T-cell (primary cell): ENCODE measurements at places on chromosomes 11 and 22.

GRCh38 chr11:119266517-119267255, 50.2 kb downstream of the MCAM start:
- no peak for DNase-seq

- no peak for DNase-seq
Measured at GRCh38 chr11:28547321-28547741, 439.1 kb downstream of the METTL15 start.

DNA sequence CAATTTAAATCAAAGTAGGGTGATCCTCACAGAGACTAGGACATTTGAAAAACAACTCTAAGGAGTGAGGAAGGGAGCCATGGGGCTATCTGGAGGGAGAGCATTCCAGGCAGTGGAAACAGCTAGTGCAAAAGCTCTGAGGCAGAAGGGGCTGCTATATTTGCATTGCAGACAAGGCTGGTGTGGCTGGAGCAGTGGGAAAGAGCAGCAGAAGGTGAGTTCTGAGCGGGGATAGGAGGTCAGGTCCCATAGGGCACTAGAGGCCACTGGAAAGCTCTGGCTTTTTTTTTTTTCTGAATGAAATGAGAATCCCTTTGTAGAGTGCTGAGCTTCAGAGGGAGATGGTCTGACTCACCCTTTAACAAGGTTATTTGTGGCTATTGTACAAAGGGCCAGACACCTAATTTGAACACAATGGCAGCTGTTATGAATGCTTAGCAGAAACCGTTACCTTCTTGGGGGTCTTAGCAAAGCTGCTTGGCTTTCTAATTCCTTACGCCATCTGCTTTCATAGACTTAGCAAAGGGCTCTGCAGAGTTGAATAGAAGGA, 291.6 kb downstream of the BUD13 start:
- no peak for DNase-seq

DNA sequence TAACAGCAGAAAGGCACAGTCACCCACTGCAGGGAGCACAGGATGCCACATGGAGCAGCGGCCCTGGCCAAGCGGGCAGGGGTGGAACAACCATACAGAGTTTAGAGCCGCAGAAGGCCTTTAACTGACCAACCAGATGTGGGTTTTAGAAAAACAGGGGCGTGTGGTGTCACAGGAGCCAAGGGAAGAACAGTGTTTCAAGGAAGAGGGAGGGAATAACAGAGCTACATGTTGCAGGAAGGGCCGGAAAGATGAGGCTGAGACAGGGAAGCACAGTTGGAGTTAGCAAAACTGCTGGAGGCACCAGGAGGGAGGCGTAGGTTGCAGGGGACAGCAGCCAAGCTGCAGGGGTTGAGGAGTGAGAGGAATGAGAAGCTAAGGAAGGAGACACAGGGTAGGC, 7.8 kb upstream of the NAA40 start:
- no peak for DNase-seq

DNA sequence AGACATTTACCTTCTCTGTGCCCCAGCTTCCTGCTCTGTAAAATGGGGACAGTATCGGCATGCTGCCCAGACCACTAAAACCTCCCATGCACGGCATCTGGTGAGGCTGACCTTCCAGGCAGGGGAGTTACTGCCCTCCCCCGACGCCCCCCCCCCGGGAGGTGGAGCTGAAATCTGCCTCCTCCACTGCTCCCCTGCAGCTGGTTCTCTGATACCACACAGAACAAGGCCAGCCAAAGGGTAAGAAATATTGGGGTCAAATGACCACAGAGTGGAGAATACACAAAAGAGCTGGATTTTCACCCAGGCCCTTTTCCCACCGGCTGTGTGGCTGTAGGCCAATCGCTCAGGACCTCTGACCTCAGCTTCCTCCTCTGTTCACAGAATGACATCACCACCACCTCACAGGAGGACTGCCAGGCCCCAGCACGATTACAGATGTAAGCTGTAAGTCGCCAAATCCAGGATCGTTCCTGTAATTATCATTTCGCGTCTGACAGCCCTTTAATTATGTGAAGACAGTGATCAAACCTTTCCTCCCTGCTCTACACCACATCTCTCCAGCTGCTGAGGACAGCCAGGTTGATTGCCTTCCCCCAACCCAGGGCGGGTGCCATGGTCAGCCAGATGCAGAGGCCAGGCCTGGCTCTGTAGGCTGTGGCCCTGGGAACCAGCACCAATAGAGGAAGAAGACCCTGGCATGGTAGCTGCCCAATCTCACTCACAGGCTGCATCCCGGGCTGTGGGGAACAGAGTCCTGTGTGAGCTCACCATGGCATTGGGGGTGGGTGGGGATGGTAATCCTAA, 35.7 kb upstream of the KLHL35 start:
- DNase-seq: no peak

DNA sequence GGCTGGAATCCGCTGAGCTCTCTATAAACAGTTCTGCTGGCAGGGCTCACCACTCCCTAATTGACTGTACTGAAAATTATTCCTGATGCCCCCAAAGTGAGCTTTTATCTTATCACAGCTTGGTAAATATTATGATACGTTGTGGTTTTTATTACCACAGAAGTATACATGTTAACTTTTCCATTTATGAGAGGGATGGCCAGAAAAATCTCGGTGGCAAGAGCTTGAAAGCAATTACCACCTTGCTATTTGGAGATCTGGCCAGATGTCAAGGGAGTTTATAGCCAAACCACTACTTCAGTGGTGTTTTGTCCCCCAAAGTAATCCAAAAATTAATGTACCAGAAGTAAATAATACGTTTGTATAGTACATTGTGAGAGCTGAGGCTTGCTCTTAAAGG, 75.4 kb upstream of the RCN1 start:
- no peak for DNase-seq

DNA sequence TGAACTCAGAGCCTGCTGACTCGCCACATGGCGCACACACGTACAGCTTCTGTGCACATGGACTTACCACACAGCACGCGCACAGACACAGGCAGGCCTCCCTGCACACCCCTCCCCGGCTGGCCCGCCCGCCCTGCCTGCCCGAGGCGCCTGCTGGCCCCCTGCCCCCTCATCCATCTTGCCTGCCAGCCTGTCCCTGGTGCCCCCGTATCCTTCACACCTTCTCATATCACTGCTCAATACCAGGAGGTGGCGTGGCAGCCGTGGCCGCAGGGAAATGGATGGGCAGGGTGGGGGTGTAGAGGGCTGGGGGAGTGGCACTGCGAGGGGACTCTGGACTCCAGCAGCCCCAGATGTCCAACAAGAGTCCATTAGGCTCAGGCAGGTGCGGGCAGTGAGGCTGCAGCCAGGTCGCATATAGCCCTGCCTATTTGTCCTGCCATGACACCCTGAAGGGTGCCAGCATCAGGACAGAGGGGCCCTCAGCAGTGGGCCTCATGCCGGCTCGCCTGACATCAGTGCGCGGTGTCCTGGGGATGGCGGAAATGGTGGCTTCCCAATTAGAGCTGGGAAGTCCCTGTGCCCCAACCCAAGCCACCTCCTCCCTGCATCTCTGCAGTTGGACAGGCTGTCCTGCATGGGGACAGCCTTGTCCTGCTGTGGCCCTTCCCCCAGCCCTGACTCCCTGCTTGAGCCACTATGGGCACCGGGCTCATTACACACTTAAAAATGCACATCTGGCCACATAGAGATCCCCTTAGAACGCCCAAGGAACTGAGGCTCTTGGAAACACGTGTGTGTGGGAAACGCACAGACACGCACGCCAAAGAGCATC, 2.0 kb upstream of the TBX10 start:
- DNase-seq: no peak

GRCh38 chr22:28116219-28116673, 197.2 kb upstream of the PITPNB start:
- no peak for DNase-seq

GRCh38 chr22:39106326-39106725, 9.3 kb downstream of the APOBEC3H start:
- no peak for DNase-seq

DNA sequence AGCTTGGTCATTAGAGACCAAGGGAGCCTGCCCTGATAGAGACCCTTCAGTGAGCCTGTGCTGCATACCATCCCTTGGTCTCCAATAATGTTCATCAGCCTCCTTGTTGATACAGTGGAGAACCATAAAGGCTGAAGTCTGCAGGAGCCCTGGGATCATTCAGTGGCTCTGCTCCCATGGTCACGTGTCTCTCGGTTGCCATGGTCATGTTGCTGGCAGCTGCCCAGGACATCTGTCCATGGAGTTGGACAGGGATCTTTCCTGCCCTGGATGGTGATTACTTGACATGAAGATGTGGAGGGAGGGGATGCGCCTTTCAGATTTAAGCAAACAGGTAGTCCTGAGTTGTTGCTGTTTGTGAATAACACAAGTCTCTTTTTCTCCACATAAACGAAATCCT, 38.2 kb downstream of the CYB5R2 start:
- no peak for DNase-seq

- DNase-seq: no peak
Measured at GRCh38 chr11:112997857-112998466, 36.7 kb downstream of the NCAM1 start.

GRCh38 chr11:103673773-103674172, 362.7 kb upstream of the DDI1 start:
- no peak for DNase-seq
